ENCODE measurements at places on chromosomes 3 and 15. TPM values are rescaled to one million over a fixed set of nuclear protein-coding genes. Genes with fewer than 3 reads are reported as not detected.

DNA sequence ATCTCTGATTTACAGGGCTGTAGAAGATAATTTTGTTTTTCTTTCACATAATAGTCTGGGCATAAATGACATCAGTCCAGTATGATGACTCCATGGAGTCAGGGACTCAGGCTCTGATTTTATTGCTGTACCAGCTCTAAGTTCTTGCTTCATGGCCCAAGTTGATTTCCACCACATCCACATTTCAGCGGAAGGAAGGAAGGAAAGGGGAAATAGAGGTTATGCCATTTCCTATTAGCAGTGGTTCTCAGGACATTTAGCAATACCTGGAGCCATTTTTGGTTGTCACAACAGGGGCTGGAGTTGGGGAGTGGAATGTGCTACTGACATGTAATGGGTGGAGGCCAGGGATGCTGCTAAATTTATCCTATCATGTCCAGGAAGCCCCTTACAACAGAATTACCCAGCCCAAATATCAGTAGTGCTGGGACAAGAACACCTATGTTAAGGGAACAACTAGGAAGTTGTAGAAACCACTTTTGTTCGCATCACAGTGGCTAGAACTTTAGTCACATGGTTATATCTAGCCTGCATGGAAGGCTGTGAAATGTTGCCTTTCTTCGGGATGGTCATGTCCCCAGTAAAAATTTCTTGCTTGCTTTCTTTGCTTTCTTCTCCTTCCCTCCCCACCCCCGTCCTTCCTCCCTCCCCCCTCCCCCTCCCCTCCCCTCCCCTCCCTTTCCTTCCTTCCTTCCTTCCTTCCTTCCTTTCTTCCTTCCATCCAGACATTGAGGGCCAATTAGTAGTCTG is 42.1 kb downstream of the OXSR1 start:
- DNase-seq = no peak

The ECE2 gene
- 0.13 TPM for polyA plus RNA-seq

The MUC4 gene
- polyA plus RNA-seq = 1.2 TPM

GRCh38 chr3:122183893-122184590 is 574 bp downstream of the CASR start:
- DNase-seq = no peak

The TAGLN3 gene
- 3.9 TPM for polyA plus RNA-seq

GRCh38 chr3:118754406-118755252 is 280.0 kb downstream of the IGSF11 start:
- DNase-seq = no peak

The EBLN2 gene
- polyA plus RNA-seq = 8.6 TPM

GRCh38 chr15:38994310-38994709 is 429.7 kb upstream of the RASGRP1 start:
- no peak for DNase-seq

The FOXB1 gene
- polyA plus RNA-seq = not detected

- no peak for DNase-seq
Observed at GRCh38 chr3:160919942-160920341, 163.9 kb downstream of the PPM1L start.

DNA sequence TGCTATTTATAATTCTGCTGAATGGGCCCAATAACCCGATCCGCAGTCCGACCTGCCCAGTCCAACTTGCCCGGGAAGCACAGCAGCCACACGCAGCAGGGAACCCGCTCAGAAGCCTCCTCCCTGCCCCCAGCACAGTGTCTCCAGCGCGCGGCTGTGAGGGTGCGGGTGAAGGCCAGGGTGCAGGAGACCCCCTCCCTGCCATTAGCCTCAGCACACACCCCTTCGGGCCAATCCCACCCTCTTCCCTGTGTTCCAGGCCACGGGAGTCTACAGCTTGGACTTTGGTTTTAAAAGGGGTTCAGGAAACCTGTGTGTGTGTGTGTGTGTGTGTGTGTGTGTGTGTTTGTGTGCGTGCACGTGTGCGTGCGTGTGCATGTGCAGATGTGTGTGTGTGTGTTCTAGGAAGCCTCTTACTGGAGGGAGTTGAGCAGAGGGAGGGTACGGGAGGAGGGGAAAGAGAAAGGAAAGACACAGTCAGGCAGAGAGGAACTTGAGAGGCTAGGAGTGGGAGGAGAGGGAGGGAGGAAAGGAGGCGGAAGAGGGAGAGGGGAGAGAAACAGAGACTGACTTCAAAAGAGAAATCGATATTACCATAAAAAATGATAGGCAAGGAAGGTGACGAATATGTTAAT is 34.2 kb downstream of the ATP2B2 start:
- no peak for DNase-seq

DNA sequence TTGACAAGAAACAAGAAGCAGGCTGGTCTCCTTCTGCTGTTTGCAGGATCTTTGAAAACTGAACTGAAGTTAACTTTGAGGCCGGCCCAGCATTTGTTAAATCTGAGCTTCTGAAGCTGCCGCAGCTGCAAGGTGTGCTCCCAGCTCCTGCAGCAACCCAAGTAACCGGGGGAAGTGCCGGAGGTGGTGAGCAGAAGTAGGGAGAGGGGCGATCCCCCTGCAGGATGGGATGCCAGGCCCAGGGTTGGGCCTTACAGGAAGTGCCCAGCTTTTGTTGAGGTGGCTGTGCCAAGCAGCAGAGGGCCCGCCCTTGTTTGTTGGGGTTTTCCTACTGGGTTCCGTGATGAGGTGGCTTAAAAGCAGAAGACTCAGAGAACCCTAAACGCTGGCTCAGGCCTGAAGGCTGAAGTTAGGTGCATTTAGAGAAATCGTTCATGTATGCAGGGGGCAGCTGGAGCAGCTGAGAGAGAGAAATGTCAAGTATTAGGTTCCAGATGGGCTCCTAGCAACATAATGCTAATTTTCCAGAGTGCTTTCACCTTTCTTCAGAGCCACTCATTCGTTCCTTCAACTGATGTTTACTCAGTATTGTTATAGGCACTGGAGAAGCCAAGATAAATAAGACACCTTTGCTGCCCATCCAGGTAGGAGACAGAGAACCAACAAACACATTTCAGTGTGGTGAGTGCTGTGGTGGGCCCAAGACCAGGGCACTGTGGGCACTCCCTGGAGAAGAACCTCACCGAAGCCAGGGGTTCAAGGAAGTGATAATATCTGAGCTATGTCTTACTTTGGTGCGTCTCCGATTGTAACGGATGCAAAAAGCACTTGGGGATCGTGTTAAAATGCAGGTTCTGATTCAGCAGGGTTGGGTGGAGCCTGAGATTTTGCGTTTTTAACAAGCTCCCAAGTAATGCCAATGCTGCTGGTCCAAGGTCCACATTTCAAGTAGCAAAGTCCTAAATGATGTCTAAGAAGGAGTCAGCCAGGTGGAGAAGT is 42.2 kb upstream of the PLCL2 start:
- DNase-seq = peak; percentile 6

The C3orf22 gene
- polyA plus RNA-seq = 0.06 TPM

The UTS2B gene
- polyA plus RNA-seq = 0.34 TPM

DNA sequence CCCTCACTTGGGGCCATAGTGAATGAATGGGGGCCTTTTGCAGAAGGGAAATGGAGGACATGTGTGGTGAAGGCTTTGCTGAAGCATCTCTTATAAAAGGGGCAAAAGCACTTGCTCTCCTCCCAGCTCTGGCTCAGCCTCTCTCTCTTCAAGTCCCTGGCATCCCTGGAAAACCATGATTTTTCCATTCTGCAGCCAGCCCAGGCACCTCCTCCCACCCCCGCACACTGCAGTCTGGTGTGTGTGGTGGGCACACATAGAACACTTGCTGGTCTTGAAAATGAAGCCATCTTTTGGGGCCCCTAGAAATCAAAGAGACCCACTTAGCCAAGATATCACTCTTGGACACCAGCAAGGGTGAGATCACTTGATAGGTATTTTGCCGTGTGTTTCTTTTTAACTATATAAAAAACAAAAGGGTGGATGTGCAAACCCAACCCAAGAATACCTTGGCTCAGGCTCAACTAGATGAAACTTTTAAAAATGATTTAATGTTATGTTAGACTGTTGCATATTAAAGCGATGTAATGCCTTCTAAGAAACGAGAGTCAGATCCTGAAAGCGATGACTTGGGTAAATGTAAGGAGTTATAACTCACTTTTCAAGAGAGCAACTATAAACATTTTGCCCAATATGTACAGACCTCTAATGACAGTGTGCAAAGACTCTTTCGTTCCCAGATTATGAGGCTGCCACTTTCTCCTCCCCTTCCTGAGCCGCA is 16.4 kb upstream of the ALDH1A3 start:
- DNase-seq = no peak

GRCh38 chr3:4517093-4517492 is 23.9 kb downstream of the ITPR1 start:
- DNase-seq = no peak

The DNAH12 gene
- 7.7 TPM for polyA plus RNA-seq

GRCh38 chr3:110253794-110254193 is 817.8 kb upstream of the NECTIN3 start:
- no peak for DNase-seq

GRCh38 chr3:165984589-165984988 is 147.4 kb upstream of the BCHE start:
- DNase-seq = no peak

The AGBL1 gene
- 0.26 TPM for polyA plus RNA-seq

GRCh38 chr3:52530918-52531826 is 2.5 kb downstream of the NT5DC2 start:
- no peak for DNase-seq

The ALDH1A3 gene
- polyA plus RNA-seq = 0.39 TPM

GRCh38 chr3:187750006-187750512 is 4.8 kb upstream of the BCL6 start:
- DNase-seq = peak; percentile 76

DNA sequence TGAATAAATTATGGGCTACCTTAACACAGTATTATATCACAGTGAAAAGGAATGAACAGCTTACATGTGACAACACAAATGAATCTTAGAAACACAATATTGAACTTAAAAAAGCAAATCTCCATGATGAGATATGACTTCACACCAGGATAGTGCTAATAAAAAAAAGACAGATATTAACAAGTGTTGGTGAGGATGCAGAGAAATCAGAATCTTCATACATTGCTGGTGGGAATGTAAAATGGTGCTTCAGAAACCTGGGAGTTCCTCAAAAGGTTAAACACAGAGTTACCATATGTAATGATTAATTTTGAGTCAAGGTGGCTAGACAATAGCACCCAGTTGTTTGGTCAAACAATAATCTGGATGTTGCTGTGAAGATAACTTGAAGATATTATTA is 51.4 kb downstream of the HSPBAP1 start:
- DNase-seq = no peak

DNA sequence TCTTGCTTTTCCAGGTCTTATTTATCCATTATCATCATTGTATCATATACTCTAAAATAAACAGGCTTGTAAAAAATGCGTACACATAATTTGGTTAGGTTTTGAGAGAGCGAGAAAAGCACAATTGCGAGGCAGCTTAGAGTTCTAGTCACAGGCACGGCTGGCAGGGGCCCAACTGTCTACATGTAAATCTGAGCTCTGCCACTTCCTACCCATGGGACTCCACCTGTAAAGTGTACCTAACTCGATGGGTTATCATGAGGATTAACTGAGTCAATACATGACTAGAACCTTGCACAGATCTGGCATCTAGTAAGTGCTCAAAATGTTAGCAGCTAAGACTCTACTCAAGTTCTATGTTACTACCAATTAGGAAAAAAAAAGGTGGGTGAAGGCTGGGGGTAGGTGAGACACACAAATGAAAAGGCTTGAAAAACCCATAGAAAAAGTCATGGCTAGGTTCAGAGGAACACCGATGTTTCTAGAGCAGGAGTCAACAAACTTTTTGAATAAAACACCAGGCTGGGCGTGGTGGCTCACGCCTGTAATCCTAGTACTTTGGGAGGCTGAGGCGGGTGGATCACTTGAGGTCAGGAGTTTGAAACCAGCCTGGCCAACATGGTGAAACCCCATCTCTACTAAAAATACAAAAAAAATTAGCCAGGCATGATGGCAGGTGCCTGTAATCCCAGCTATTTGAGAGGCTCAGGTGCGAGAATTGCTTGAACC is 36.2 kb downstream of the GLB1 start:
- no peak for DNase-seq

The GUCA1C gene
- not detected for polyA plus RNA-seq

The DTWD1 gene
- 66.1 TPM for polyA plus RNA-seq

GRCh38 chr3:39961230-39961629 is 151.8 kb downstream of the MYRIP start:
- DNase-seq = no peak

- DNase-seq = no peak
Observed at GRCh38 chr3:146209371-146209770, 41.5 kb downstream of the PLSCR4 start.

- no peak for DNase-seq
Observed at GRCh38 chr3:167148136-167148535, 232.0 kb downstream of the ZBBX start.

DNA sequence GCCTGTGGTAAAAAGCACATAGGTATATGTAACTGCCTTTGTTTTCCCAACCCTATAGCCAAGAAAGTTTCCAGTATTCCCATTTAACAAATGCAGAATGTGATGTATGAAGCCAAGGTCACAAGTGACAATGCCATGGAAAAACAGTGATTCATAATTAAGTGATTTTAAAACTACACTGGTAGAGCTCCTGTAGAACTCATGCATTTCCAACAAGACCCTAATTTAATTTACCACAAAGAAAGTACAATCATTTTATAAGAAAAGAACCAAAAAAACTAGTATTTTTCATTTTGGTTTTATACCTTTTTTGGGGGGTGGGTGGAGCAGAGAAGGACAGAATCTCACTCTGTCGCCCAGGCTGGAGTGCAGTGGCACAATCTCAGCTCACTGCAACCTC is 82.0 kb downstream of the STAG1 start:
- no peak for DNase-seq

GRCh38 chr3:114651555-114651954 is 357.7 kb downstream of the TIGIT start:
- DNase-seq = no peak

The TMEM207 gene
- polyA plus RNA-seq = 0.17 TPM

DNA sequence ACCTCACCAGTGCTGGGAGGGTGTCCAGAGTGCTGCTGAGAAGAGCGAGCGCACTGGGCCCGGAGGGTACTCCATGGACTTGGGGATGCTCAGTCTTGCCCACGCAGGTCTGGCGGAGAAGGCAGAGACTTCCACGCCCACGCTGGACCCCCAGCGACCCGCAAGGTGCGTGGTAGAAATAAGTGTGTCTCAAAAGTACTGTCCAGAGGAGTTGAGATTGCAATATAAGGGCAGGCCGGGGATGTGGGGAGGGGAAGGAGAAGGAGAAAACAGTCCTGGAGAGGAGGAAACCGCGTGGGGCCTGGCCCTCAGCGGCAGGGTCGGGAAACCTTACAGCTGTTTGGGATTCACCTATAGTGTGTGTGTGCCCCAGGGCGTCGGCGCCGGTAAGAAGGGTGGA is 38.9 kb downstream of the NR2F2 start:
- no peak for DNase-seq

DNA sequence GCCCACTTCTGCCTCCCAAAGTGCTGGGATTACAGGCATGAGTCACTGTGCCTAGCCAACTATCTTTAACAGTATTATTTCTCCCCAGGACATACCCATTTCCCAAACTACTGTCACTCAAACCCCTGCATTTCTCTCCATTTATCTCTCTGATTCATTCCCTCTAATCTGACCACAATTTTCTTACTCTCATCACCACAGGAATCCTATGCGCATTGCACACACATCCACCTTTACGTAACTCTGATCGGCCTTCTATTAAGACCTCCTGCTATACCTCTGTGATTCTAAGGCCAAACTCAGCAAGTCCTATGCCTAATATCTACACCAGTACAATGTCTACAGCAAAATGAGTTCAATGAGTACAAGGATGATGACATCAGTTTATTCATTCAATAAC is 235.0 kb downstream of the ULK4 start:
- DNase-seq = no peak

The AP3B2 gene
- polyA plus RNA-seq = 2.5 TPM

The CAV3 gene
- 12.1 TPM for polyA plus RNA-seq

GRCh38 chr3:16329826-16330129 is 64.8 kb downstream of the OXNAD1 start:
- DNase-seq = no peak

The FANCD2OS gene
- polyA plus RNA-seq = 0.36 TPM

GRCh38 chr15:35654332-35654731 is 108.4 kb upstream of the DPH6 start:
- DNase-seq = no peak

Data from right lung (tissue), 10 donors.